ENCODE measurements at places on chromosomes 2 and 18. TPM values are rescaled to one million over a fixed set of nuclear protein-coding genes. Genes with fewer than 3 reads are reported as not detected.

CIB4 gene
- total RNA-seq, result 0.60 TPM

IL36RN gene
- total RNA-seq, result not detected

DNA sequence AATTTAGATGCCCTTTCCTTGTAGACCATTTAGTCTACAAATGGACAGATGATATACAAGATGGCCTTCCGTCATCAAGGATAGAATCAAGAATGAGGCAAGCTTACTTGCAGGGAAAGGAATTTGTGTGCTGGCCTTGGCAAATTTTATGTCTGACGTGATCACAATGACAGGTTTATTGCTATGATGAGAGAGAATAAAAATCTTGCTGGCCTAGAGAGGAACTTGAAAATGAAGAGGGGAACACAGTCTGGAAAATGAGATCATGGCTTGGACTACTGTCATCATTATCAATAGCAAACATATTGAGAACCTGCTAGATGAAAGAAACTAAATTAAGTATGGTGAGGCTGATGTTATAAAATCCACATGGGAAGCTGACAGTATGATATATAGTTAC, 66.0 kb downstream of the CSRNP3 start:
- H3K27me3 ChIP-seq, result no peaks in the 10 kb centered on the region
- H3K27ac ChIP-seq, result no peak overlapping the region
- DNase-seq, result no peak
- H3K4me3 ChIP-seq, result no peak overlapping the region
- H3K36me3 ChIP-seq, result no peaks in the 10 kb centered on the region

UCN gene
- 1.2 TPM for total RNA-seq

SATB2 gene
- total RNA-seq, result 14.5 TPM

DNA sequence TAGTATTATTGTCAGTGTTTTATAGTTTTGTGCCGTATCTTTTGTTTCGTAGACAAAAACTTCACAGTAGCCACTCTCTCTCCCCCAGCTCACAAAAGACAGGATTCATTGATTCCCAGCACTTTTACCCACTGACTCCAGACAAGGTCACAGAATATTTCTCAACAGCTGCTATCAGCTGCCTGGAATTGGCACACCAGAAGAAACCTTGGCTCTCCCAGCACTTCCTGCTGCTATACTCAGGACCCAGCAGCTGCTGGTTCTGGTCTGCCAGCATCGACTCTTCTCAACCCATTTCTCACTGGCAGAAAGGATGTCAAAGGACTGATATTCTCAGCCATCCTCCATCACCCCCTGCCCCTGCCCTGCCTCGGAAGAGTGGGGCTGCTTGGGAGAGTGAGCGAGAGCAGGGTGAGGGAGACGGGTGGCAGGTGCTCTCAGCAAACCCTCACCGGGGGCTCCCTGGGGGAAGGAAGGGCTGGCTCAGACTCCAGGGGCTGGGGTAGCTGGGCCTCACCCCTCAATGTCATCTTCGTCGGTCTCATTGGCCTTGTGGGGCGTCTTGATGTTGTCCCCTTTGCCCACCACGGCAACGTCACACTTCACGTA, 6.1 kb upstream of the OTOF start:
- DNase-seq, result peak; percentile 44
- no peak overlapping the region for H3K27ac ChIP-seq
- no peaks in the 10 kb centered on the region for H3K27me3 ChIP-seq
- H3K4me3 ChIP-seq, result no peak overlapping the region
- H3K4me1 ChIP-seq, result no peaks in the 10 kb centered on the region

- no peaks in the 10 kb centered on the region for H3K36me3 ChIP-seq
- no peak overlapping the region for H3K27ac ChIP-seq
- H3K4me3 ChIP-seq, result no peak overlapping the region
- no peaks in the 10 kb centered on the region for H3K4me1 ChIP-seq
Measured at GRCh38 chr2:142914507-142915313, 37.2 kb downstream of the KYNU start.

- no peak overlapping the region for H3K4me3 ChIP-seq
- H3K4me1 ChIP-seq, result no peaks in the 10 kb centered on the region
- H3K27ac ChIP-seq, result no peak overlapping the region
- no peaks in the 10 kb centered on the region for H3K27me3 ChIP-seq
- DNase-seq, result no peak
Measured at GRCh38 chr2:239970004-239970623, 55.0 kb downstream of the NDUFA10 start.

GRCh38 chr2:142920571-142920970, 43.1 kb downstream of the KYNU start:
- H3K4me3 ChIP-seq, result no peak overlapping the region
- no peaks in the 10 kb centered on the region for H3K27me3 ChIP-seq
- H3K4me1 ChIP-seq, result no peaks in the 10 kb centered on the region
- no peak for DNase-seq

DNA sequence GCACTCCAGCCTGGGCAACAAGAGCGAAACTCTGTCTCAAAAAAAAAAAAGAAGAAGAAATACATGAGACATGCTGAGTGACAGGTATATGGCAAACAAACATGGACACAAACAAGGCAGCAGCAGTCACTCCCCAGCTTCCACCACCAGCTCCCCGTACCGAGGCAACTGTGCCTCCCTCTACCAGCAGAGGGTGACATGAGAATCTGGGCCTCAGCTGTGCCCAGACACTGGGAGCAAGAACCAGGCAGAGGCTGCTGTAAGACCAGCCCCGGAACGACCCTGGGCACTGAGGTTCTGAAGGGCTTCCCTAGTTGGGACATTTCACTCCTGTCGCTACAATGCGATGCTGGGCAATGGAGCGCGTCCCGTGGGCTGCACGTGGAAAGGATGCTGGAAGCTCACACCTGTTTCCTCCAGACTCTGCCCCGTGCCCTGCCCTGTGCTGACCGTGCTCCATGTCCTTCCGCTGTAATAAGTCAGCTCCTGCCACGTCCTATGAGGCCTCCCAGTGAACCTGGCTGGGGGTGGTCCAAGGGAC, 37.1 kb downstream of the BOK start:
- no peaks in the 10 kb centered on the region for H3K27me3 ChIP-seq
- peaks cover 2% of the 10 kb centered on the region for H3K36me3 ChIP-seq
- H3K4me3 ChIP-seq, result no peak overlapping the region
- no peak overlapping the region for H3K27ac ChIP-seq
- no peaks in the 10 kb centered on the region for H3K4me1 ChIP-seq
- DNase-seq, result no peak

DNA sequence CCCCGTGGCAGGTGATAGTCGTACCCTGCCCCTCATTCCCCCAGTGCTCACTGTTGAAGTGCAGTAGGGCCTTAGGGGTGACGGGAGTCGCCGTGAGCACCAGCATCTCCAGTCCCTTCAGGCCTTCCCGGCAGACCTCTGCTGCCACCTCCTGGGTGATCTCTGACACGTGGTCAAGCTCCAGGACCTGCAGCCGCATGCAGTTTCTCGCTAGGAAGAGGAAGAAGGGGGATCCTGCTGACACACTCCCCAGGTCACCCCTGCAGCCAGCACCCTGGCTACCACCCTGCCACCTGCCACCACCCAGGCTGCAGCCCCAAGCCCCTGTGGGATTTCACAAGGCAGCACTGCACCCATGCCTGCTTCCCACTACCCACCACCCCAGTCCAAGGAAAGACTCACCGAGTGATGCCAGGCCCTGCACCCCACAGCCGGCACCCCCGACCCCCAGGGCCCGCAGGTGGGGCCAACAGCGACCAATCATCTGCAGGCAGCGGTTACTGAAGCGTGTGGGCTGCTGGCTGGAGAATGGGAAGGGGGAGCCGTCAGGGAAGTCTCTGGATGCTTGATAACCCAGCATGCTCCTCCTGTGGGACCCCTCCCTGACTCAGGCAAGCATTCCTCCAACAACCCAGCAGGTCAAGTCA, 23.8 kb downstream of the FBXO41 start:
- H3K27ac ChIP-seq, result no peak overlapping the region
- no peaks in the 10 kb centered on the region for H3K27me3 ChIP-seq
- H3K4me1 ChIP-seq, result no peaks in the 10 kb centered on the region
- no peak for DNase-seq
- H3K4me3 ChIP-seq, result no peak overlapping the region

L3MBTL4 gene
- 4.2 TPM for total RNA-seq

DNA sequence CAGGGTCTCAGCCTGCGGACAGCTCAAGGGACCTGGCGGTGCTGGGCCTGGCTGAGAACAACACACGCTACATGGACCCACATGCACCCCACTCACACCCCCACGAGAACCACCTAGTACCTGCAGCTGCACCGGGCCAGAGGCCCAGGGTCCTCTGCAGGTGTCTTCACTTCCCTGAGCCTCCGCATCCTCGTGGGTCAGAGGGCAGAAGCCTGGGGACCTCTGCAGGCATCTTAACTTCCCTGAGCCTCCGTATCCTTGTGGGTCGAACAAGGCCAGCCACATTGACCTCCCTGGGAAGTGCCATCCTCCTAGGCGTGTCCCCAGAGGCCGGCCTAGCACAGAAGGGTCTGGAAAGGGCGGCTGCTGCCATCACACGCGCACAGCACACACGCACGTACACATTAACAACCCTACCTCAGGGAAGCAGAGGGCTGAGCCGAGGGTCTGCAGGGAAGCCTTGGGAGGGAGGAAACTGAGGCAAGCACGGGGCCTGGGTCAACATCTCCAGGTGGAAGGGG, 62.5 kb upstream of the HPCAL1 start:
- peak; percentile 41 for DNase-seq
- H3K36me3 ChIP-seq, result no peaks in the 10 kb centered on the region
- no peaks in the 10 kb centered on the region for H3K4me1 ChIP-seq

ANKRD30B gene
- not detected for total RNA-seq

- no peak overlapping the region for H3K4me3 ChIP-seq
- peaks cover 3% of the 10 kb centered on the region for H3K4me1 ChIP-seq
- no peaks in the 10 kb centered on the region for H3K27me3 ChIP-seq
- H3K36me3 ChIP-seq, result no peaks in the 10 kb centered on the region
- H3K27ac ChIP-seq, result no peak overlapping the region
Measured at GRCh38 chr2:106995556-106995955, 109.6 kb upstream of the ST6GAL2 start.

DNA sequence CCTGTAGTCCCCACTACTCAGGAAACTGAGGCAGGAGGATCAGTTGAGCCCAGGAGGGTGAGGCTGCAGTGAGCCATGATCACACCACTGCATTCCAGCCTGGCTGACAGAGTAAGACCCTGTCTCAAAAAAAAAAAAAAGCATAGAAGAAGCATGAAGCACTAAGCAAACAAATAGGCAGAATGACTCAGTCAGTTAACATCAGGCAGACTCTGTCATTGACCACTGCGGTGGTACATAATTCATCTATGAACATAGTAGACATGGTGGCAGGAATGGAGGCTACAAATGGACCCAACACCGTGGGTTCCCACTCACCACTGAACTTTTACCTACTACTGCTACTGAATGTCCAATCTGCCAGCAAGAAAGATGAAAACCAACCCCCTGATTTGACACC, 7.6 kb upstream of the ASXL2 start:
- H3K36me3 ChIP-seq, result no peaks in the 10 kb centered on the region
- no peak overlapping the region for H3K27ac ChIP-seq
- DNase-seq, result no peak
- H3K4me3 ChIP-seq, result no peak overlapping the region

- H3K36me3 ChIP-seq, result no peaks in the 10 kb centered on the region
- no peaks in the 10 kb centered on the region for H3K27me3 ChIP-seq
- DNase-seq, result no peak
- no peak overlapping the region for H3K4me3 ChIP-seq
- H3K4me1 ChIP-seq, result no peaks in the 10 kb centered on the region
Measured at GRCh38 chr2:120448436-120448835, 102.5 kb downstream of the INHBB start.

DNA sequence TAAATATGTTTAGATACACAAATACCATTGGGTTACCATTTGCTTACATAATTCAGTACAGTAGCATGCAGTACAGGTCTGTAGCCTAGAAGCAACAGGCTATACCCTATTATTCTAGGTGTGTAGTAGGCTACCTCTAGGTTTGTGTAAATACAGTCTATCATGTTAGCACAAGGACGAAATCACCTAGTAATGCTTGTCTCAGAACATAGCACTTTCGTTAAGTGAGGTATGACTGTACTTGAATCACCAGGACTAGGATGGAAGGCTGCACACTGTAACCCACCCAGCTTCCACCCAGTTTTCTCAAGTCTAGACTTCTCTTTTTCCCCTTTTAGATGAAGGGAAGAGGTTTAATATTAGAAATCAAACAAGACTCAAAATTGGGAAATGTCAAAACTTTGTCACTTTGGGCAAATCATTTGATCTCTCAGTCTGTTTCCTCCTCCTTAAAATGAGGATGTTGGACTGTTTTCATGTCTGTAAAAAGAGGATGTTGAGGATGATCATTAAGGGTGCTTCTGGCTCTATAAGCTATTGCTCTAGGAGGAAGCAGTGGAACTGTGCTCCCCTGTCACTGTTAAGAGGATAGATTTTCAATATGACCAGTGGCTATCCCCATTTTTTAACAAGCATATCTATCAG, 3.7 kb upstream of the SOCS6 start:
- H3K27ac ChIP-seq, result no peak overlapping the region
- H3K4me3 ChIP-seq, result no peak overlapping the region
- H3K4me1 ChIP-seq, result no peaks in the 10 kb centered on the region
- DNase-seq, result no peak

GRCh38 chr2:229174794-229175496, 96.1 kb downstream of the PID1 start:
- no peaks in the 10 kb centered on the region for H3K4me1 ChIP-seq
- no peak overlapping the region for H3K4me3 ChIP-seq
- DNase-seq, result no peak
- H3K36me3 ChIP-seq, result peaks cover 6% of the 10 kb centered on the region

ATP6V1C2 gene
- 0.49 TPM for total RNA-seq

GRCh38 chr2:105877945-105878344, 133.2 kb downstream of the NCK2 start:
- no peaks in the 10 kb centered on the region for H3K27me3 ChIP-seq
- H3K36me3 ChIP-seq, result peaks cover 3% of the 10 kb centered on the region
- H3K27ac ChIP-seq, result no peak overlapping the region

DNA sequence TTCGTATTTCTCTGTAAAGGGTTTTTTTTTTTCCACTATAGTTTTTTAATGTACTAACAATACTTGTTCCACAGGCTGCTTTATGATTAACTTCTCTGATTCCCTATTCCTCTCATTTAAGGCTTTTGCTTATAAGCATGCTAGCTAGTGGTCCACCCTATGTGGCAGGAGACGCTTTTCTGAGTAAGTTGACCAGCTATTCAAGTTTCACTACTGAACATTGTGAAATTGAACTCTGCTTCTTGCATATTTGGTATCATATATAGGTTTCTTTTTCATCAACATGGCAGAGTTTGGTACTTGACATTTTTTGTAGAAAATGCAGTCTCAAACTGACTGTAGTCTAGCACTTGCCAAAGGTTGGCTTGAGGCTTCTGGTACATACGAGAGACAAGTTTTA, 74.2 kb downstream of the OTX1 start:
- no peaks in the 10 kb centered on the region for H3K36me3 ChIP-seq
- no peaks in the 10 kb centered on the region for H3K4me1 ChIP-seq
- H3K27me3 ChIP-seq, result no peaks in the 10 kb centered on the region
- no peak overlapping the region for H3K27ac ChIP-seq
- H3K4me3 ChIP-seq, result no peak overlapping the region

- peaks cover 5% of the 10 kb centered on the region for H3K36me3 ChIP-seq
- no peaks in the 10 kb centered on the region for H3K27me3 ChIP-seq
- no peak for DNase-seq
- H3K4me1 ChIP-seq, result no peaks in the 10 kb centered on the region
- no peak overlapping the region for H3K27ac ChIP-seq
Measured at GRCh38 chr18:2935438-2936192, 77.3 kb downstream of the LPIN2 start.
